ENCODE measurements at places on chromosomes 6 and 20.

GRCh38 chr6:137815692-137816091 lies 51.4 kb upstream of the TNFAIP3 start:
- DNase-seq, result no peak

GRCh38 chr6:39543095-39543494 lies 182.1 kb downstream of the KIF6 start:
- no peak for DNase-seq

- no peak for DNase-seq
These were observed 172.5 kb upstream of the THEMIS start for GRCh38 chr6:128073389-128073788.

DNA sequence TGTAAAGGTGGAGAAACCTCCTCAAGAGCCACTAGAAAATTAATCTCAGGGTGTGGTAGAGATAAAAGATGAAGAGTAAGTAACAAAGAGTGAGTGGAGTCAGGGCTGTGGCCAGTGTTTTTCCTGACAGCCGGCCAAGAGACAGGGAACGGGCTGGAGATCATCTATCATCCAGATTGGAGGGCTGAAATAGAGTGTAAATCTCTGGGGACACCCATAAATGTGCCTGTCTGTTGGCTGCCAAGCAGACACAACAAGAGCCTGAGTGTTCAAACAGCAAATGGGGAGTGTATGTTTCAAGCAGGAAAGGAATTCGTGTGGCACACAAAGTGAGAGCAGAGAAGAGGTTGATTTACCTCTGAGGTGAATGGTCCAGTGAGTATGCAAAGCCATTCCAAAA lies 326.4 kb upstream of the KHDRBS2 start:
- no peak for DNase-seq

DNA sequence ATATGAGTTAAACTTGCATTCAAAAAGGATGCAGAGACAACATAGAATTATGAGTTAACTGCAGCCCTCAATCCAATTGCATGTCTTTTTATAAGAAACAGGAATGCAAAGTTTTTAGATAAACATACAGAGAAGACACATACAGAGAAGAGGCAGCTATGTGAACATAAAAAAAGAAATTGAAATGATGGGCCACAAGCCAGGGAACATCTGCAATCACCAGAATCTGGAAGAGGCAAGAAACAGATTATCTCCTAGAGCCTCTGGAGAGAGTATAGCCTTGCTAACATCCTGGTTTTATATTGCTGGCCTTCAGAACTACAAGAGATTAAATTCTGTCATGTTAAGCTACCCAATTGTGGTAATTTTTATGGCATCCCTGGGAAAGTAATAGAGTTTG lies 257.2 kb upstream of the EYS start:
- no peak for DNase-seq

DNA sequence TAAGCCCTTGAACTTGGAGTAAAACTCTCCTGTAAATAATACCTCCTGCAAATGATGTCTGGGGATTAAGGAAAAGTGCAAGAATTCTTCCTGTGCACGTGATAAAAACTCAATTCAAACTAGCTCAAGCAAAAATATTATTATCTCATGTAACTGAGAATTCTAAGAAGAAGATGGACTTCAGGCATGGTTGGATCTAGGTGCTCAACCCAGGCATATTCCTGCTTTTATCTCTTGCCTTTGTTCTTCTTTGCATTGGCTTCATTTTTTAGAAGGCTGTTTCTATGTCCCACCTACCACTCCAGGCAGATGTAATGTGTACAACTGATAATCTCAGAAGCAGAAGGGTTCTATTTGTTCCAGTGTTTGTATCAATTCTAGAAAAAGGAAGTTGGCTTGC lies 95.8 kb downstream of the DACT2 start:
- no peak for DNase-seq

DNA sequence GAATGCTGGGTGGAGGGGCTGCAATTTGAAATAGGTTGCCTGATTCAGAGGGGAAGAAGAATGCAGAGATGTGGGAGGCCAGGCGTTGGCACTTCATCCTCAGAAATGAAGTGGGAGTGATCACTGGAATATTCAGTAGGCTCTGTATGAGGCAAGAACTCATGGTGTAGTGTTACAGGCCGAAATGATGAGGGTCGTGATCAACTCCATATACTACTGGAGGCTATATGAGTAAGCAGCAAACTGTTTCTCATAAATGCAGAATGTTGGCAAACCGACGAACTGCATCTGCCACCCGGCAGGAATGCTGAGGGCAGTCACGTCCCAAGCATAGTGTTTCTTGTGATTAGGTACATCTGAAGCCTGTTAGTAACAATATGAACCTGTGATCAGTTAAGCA lies 12.7 kb downstream of the KCNS1 start:
- DNase-seq, result peak; percentile 93

GRCh38 chr6:105332576-105332975 lies 70.3 kb downstream of the PREP start:
- no peak for DNase-seq

DNA sequence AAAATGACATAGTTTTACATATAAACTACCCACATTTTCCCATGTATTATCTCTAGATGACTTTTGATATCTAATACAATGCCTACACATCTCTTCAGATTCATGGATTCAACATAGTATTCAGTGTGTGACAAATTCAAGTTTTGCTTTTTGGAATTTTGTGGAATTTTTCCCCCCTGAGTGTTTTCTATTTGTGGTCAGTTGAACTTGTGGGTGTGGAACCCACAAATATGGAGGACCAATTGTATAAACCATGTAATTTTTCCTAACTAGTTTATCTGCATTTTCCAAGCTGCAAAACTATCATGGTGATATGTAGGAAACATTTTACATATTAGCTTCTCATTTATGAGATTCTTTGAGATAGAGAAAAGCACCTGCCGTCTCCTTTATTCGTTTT lies 374.3 kb upstream of the SOX4 start:
- DNase-seq, result no peak

GRCh38 chr20:21562656-21563055 lies 48.8 kb upstream of the NKX2-2 start:
- no peak for DNase-seq

DNA sequence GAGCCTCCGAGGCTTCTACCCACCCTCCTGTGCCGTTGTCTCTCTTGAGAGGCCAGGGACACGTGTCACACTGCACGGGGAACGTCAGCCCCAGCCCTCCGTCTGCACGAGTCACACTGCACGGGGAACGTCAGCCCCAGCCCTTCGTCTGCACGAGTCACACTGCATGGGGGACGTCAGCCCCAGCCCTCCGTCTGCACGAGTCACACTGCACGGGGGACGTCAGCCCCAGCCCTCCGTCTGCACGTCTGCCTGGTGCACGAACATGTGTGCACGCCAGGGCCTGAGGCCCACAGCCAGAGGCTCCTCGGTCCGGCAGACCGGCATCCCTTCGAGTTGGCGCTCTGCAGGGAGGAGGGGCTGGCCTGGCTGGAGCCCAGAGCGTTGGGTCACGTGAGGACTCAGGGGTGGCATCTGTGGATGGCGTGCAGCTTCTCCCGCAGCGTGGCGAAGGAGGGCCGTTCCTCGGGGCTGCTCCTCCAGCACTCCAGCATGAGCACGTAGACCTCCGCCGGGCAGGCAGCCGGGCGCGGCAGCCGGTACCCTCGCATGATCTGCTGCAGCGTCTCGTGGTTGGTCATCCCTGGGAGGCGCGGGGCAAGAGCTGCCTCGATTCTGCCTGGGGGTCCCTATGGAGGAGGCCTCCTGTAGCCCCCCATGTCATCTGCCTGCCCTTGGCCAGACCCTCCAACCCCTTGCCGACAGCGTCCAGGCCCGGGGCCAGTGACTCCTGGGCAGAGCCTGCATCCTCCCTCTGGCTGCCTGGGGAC lies 3.4 kb upstream of the PTK6 start:
- DNase-seq, result no peak

DNA sequence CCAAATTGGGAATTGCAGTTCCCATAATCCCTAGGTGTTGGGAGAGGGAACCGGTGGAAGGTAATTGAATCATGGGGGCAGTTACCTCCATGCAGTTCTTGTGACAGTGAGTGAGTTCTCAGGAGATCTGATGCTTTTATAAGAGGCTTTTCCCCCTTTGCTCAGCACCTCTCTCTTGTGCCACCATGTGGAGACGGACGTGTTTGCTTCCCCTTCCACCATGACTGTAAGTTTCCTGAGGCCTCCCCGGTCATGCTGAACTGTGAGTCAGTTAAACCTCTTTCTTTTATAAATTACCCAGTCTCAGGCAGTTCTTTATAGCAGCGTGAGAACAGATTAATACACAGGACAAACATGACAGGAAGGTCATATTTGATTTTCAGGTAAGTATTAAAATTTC lies 25.3 kb upstream of the HECA start:
- DNase-seq, result no peak

- no peak for DNase-seq
These were observed 14.8 kb upstream of the ADRM1 start for GRCh38 chr20:62287759-62288534.
